Lower leg skin (tissue), 4 donors: ENCODE measurements at places on chromosomes 6 and 20.
A peak's percentile ranks its signal among the peaks of the same experiment; 100 is the strongest.

GRCh38 chr6:165704045-165704748 is 41.2 kb upstream of the PDE10A start:
- DNase-seq: no peak

DNA sequence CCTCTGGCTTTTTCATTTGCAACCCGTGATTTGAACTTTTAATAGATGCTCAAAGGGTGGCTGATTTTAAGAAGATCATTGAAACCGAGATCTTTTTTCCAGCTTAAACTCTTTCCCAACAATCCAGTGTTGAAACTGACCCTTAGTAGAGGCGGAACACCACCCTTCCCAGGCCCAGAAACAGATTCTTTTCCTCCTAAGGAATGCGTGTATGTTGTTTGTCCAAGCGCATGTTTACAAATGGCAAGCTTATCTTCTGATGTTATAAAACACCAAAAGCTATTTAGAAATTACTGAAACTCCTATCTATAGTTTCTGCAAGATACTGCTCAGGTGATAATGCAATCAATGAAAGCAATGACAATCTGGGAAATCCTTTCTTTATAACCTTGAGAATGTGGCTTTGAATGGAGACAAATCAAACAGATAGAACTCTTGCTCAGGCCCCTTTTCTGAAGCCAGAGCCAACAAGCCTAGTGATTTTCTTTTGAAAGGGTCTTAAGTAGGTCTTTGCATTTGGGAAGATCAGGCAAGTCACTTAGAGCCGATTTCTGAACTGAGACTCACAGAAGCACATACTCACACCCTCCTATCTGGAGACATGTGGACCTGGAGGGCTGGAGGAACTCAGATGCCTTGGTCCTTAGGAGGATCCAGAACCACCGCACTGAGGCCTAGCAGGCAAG is 9.1 kb downstream of the BANF2 start:
- no peak for DNase-seq

DNA sequence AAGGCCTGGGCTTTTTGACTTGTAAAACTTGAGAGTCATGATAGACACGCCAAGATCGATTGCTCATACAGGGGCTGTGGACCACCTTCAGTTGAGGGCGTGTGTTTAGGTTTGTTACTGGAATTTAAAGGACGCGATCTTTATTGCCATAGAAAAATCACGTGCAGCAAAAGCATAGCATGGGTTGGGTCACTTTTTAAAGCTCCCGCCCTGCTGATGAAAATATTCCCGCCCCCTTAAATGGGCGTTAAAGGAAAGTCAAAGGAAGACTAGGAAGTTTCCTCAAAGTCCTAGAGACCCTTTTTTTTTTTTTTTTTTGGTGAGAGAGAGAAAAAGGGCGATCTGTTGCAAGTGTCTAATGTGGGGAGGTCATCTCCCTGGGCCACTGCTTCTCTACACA is 23.1 kb downstream of the TFAP2A start:
- DNase-seq: no peak

DNA sequence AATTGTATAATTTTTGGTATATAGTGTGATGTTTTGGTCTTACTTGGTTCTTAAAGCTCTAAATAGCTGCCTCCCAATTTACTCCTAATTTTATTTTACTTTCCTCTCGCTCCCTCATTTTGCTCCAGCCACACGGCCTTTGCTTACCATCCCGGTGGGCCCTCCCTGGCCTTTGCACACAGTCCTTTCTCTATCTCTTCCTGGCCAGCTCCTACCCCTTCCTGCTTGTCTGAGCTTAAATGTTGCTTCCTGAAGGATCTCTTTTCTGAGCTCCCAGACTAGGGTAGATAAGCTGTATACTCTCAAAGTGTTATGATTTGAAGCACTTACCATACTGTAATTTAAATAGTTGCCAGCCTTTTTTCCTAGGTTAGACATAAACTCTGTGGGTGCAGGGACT is 121.7 kb downstream of the UTRN start:
- DNase-seq: no peak

- DNase-seq: no peak
Observed at GRCh38 chr6:157966589-157966977, 15.1 kb upstream of the SYNJ2 start.

- DNase-seq: no peak
Observed at GRCh38 chr6:127366282-127367022, 23.0 kb upstream of the ECHDC1 start.

GRCh38 chr6:8180327-8181159 is 78.2 kb upstream of the EEF1E1 start:
- DNase-seq: no peak

GRCh38 chr6:2037237-2037926 is 208.0 kb downstream of the GMDS start:
- no peak for DNase-seq

DNA sequence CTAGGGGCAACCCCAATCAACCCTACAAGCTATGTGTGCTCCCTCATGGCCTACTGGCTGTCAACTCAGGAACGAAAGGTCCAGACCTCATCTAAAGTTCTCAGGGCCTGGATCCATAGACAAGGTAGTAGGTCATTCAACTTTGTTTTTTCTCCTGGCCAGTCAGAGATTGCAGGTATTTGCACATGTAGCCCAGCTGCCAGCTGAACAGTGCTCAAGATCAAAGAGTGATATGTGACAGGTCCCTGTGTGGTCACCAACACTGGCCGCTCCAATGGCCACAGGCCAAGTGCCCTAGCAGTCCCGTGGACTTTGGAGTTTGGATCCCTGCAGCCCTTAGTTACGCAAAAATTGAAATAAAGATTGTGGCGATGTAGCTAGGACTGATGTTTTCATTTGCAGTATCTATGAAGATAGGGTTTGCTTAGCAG is 60.6 kb upstream of the ATXN1 start:
- no peak for DNase-seq

GRCh38 chr6:106360989-106361430 is 493 bp downstream of the CRYBG1 start:
- peak; percentile 16 for DNase-seq

DNA sequence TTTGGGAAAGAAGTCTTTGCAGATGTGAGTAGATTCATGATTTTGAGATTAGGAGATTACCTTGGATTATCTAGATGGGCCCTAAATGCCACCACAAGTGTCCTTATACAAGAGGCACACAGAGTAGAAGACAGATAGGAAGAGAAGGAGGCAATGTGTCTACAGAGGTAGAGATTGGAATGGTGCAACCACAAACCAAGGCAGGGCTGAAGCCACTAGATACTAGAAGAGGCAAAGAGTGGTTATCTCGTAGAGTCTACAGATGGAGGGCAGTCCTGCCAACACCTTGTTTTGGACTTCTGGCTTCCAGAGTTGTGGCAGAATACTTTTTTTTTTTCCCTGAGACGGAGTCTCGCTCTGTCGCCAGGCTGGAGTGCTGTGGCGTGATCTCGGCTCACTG is 138.3 kb upstream of the AKIRIN2 start:
- no peak for DNase-seq

- DNase-seq: no peak
Observed at GRCh38 chr20:19161336-19161735, 51.1 kb upstream of the SLC24A3 start.

DNA sequence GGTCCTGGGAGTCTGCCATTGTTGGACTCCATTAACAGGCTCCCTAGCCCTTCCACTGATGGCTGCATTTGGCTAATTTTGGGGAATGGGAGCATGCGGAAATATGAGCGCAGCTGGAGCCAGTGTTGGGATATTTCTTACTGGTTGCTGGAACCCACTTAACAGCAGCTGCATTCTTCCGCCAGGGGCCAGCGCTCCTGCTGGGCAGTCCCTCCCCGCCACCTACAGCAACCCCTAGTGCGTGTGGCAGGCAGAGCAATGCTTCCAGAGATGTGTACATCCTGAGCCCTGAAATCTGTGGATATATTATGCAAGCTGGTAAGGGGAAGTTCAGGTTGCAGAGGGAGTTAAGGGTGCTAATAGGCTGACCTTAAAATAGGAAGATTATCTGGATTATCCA is 16.4 kb downstream of the CST8 start:
- no peak for DNase-seq

- DNase-seq: no peak
Observed at GRCh38 chr20:3106658-3107463, 22.3 kb upstream of the AVP start.
